Hematopoietic multipotent progenitor cell treated with erythropoietin and hydrocortisone succinate and interleukin-3 and kit ligand, for 8 days (in vitro differentiated cells): ENCODE measurements at places on chromosomes 13 and 19.

GRCh38 chr19:1551068-1552040, 16.8 kb downstream of the MEX3D start:
- no peak for DNase-seq

GRCh38 chr13:36917311-36917710, 2.7 kb downstream of the SMAD9 start:
- DNase-seq = no peak

DNA sequence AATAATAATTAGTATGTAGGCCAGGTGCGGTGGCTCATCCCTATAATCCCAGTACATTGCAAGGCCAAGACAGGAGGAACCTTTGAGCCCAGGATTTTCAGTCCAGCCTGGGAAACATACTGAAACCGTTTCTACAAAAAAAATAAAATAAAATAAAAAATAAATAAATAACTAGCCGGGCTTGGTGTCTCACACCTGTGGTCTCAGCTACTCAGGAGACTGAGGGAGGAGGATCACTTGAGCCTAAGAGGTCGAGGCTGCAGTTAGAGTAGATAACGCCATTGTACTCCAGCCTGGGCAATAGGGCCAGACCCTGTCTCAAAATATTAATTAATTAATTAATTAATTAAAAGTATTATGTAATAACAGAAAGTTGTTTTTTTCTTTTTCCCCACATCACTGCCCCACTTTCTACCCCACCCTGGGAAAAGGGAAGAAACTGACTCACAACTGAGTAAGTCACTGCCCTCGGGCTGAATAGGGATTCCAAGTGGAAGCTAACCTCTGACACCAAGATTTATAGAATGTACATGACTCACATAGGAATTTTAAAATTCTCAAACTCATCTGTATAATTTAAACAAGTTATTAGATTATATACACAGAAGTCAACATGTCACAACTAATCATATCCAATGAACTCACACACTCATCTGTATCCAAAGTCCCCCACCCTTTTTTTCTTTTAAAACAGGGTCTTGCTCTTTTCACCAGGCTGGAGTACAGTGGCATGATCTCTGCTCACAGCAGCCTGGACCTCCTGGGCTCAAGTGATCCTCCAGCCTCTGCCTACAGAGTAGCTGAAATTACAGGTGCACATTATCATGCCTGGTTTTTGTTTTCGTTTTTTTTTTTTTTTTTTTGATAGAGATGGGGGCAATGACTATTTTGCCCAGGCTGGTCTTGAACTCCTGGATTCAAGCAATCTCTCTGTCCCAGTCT, 12.5 kb downstream of the ZNF611 start:
- DNase-seq = no peak

DNA sequence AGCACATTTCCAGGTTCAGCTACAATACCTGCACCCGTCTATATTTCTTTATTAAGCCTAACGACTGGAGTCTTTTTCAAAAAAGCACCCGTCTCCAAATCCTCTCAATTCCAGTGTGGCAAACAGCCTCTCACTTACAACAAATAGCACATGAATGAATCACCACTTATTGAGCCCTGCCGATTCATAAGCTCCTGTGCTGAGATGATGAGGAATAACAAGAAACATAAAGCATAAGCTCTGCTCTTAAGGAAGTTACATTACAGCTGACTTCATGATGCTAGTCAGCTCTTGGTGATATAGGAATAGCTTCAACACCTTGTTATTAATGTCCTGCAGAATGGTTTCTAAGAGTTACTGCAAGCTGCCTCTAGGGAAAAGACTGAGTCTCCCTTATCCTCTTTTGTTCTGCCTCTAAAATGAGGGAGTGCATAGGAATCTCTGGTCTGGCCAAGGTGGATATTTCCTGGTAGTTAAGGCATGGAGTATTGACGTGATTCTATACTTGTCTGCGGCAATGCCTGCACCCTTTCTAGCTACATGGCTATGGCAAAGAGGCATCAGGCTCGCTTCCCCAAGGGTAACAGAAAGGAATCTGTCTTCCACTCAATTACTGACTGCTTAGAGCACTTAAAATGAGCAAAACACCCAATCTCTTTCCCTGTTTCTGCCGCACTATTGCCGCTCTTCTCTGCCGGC, 195.7 kb downstream of the KLF12 start:
- DNase-seq = no peak

- peak; percentile 77 for DNase-seq
Measured at GRCh38 chr19:6126335-6126974, 9.0 kb upstream of the ACSBG2 start.

DNA sequence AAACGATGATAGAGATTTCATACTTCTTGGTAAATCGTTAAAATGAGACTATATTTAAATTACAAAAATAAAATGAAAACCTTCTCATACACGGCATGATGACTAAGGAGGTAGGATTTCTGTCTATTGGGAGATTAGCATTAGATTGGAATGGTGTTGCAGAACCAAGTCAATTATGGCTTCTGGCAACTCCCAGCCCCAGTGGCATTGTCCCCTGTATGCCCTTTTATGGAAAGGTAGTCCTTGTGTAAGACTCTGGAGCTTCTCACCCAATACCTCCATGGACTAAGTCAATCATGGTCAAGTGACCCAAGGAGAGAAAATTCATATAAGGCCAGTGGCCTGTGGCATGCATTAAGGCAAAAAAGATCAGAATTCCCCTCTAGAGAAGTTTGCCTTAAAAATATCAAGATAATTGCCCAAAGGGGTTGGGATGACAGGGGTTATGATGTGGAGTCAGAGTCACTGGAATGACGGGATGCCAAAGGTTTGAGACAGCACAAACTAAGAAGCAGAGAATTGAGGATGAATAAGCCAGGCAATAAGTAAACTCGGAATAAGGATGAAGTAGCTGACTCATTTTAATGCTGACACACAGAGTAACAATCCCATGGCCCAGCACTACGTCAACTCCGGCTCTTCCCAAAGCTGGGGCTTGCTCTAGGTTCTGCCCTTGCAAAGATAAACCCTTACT, 57.8 kb upstream of the POSTN start:
- no peak for DNase-seq

DNA sequence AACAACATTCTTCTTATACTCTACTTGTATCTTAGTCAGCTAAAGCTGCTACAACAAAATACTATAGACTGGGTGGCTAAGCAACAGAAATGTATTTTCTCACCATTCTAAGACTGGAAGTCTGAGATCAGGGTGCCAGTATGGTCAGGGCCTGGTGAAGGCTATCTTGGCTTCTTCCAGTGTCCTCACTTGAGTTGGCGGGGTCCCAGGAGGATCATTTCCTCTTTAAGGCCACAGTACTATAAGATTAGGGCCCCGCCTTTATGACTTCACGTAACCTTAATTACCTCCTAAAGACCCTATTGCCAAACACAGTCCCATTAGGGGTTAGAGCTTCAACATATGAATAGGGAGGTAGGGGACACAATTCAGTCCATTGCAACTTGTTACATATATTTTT, 30.7 kb upstream of the DOCK9 start:
- peak; percentile 34 for DNase-seq

GRCh38 chr19:51272183-51272810, 21.4 kb downstream of the SIGLECL1 start:
- DNase-seq = peak; percentile 7

DNA sequence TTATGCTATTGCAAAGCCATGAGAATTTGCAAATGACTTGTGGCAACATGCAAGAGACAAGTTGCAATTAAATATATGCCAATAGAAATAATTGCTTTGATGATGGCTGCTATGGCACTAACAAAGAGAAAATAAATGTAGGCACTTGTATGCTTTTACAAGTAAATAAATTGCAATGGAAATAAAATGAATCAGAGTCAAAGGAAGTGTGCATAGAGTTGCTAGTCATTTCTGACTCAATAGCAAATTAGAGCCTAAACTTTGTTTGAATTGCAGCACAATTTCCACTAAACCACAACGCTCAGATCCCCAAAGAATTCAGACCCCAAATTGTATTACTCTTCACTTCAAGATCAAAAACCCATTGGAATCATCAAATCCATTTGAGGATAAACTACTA, 792.1 kb upstream of the ARGLU1 start:
- no peak for DNase-seq

- no peak for DNase-seq
Measured at GRCh38 chr19:35959968-35960320, 23.8 kb downstream of the LRFN3 start.

GRCh38 chr19:17673937-17674799, 14.0 kb downstream of the UNC13A start:
- DNase-seq = no peak

- DNase-seq = no peak
Measured at GRCh38 chr13:42524487-42525034, 49.4 kb upstream of the TNFSF11 start.

DNA sequence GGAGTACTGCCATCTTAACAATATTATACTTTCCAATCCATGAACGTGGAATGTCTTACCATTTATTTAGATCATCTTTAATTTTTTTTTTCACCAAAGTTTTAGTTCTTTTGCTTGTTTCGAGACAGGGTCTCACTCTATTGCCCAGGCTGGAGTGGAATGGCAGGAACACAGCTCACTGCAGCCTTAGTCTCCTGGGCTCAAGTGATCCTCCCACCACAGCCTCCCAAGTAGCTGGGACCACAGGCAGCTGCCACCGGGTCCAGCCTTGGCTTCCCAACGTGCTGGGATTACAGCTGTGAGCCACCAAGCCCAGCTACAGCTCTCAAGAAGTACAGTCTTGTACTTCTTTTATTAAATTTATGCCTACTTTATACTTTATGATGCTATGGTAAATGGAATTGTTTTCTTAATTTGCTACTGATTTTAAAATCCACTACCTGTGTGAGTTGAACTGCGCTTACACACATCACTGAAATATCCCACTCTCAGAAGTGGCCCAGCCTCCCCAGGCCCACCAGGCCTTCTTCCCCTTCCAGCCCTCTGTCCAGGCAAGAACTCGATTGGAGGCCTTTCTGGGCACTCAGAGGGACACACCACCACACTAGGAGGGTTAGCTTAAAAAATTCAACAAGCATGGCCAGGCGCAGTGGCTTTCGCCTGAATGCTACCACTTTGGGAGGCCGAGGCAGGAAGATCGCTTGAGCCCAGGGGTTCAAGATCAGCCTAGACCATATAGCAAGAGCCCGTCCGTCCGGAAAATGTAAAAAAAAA, 1.0 kb upstream of the PGLS start:
- DNase-seq = no peak

GRCh38 chr19:15291089-15291488, 41.2 kb downstream of the BRD4 start:
- no peak for DNase-seq

GRCh38 chr13:98912846-98913245, 65.0 kb downstream of the DOCK9 start:
- DNase-seq = no peak

DNA sequence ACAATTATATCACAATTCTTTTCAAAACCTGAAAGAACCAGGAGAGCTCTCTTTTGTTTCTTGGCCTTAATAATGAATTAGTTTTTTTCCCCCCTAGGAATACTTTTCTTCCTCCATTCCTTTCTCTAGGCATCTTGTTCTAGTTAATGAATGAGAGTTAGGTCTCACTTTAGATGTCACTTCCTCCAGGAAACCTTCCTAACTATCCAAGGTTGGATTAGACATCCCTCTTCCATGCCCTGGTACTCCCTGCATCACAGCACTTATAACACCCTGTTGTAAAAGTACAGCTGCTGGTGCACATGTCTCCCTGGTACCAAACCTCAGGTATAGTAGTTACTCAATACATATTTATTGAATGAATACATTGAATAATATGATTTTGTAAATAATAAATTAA, 21.2 kb upstream of the DGKH start:
- no peak for DNase-seq

GRCh38 chr19:9431475-9431874, 3.9 kb downstream of the ZNF266 start:
- DNase-seq = peak; percentile 53

- no peak for DNase-seq
Measured at GRCh38 chr19:18876865-18877264, 19.1 kb downstream of the CERS1 start.

DNA sequence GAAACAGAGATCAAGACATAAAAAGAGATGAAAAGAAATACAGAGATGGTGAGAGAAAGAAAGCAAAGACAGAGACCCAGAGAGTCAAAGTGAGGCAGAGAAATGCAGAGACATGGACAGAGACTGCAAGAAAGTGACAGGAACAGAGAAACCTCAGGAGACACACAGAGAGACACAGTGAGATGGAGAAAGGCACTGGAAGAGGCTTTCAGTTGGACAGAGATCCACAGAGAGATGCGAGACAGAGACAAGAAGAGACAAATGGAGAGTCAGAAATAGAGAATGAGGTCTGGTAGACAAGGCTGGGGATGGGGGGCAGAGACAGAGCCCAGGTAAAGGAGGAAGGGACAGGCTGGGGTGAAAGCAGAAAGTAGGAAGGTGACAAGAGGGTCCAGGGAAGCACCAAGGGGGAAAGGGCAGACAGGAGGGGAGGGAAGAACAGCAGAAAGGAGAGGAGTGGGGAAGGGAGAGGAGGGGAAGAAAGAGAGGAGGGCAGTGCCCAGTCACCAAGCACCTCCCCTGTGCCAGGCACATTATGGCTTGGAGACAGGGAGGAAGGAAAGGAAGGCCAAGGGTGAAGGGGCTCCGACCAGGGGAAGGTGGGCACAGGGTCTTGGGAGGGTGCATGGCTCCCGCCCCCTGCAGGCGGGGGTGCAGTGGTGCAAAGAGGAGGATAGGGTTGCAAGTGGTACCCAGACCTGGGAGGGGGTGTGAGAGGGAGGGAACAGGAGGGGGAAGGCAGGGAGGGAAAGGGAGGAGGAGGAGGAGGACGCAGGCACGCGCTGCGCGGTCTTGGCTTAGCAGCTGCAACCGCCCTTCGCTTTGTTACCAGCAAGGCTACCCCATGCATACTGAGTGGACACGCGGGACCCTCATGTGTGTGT, 38.4 kb downstream of the DEDD2 start:
- DNase-seq = no peak

- DNase-seq = no peak
Measured at GRCh38 chr13:93589788-93590187, 363.2 kb downstream of the GPC6 start.

GRCh38 chr19:55440411-55441105, 2.5 kb downstream of the SHISA7 start:
- DNase-seq = peak; percentile 70

GRCh38 chr13:21707586-21707985, 36.7 kb downstream of the FGF9 start:
- no peak for DNase-seq

- no peak for DNase-seq
Measured at GRCh38 chr19:7864690-7865074, 9.5 kb downstream of the PRR36 start.

DNA sequence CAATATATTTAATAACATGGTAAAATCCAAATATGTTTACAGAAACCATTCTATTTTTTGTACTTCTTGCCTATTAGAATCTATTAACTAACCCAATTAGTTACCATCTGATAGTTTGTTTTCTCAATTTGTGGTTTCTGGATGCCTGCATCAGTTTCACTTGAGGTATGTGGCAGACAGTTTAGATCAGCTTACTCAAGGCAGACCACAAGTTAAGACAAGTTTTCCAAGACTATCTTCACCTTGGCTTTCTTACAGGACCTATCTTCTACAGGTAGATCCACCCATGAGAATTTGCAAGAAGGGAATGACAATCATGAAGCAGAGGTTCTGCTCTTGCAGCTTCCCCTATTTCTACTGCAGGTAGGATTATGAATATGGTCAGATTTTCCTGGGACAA, 458.6 kb downstream of the DACH1 start:
- no peak for DNase-seq
